Left colon (tissue), 2 donors: ENCODE measurements at places on chromosomes 1 and 21. TPM values are rescaled to one million over a fixed set of nuclear protein-coding genes. Genes with fewer than 3 reads are reported as not detected.

The SH2D2A gene
- 2.4 TPM for total RNA-seq

The MSH4 gene
- total RNA-seq: 0.15 TPM

The POU2F1 gene
- total RNA-seq: 16.4 TPM

The KMO gene
- total RNA-seq: 0.21 TPM

The SPAG17 gene
- total RNA-seq: not detected

The KCNJ9 gene
- not detected for total RNA-seq

The AQP10 gene
- total RNA-seq: not detected

The ADGRL4 gene
- total RNA-seq: 2.7 TPM

The EXO1 gene
- total RNA-seq: 1.4 TPM

The LRRC71 gene
- not detected for total RNA-seq

The C1orf141 gene
- not detected for total RNA-seq

The AKR1A1 gene
- 220 TPM for total RNA-seq

The KRTAP11-1 gene
- not detected for total RNA-seq

The RHD gene
- total RNA-seq: not detected

The NUAK2 gene
- 29.2 TPM for total RNA-seq

The PTCH2 gene
- 0.47 TPM for total RNA-seq

The MARK1 gene
- total RNA-seq: 1.0 TPM

The LCK gene
- total RNA-seq: 4.2 TPM
